ENCODE measurements at places on chromosomes 4 and X.

- peak; percentile 45 for DNase-seq
These were observed 20.5 kb downstream of the RWDD4 start for GRCh38 chr4:183638436-183638835.

- peak; percentile 4 for DNase-seq
These were observed 33.7 kb downstream of the AMMECR1 start for GRCh38 chrX:110284159-110284558.

DNA sequence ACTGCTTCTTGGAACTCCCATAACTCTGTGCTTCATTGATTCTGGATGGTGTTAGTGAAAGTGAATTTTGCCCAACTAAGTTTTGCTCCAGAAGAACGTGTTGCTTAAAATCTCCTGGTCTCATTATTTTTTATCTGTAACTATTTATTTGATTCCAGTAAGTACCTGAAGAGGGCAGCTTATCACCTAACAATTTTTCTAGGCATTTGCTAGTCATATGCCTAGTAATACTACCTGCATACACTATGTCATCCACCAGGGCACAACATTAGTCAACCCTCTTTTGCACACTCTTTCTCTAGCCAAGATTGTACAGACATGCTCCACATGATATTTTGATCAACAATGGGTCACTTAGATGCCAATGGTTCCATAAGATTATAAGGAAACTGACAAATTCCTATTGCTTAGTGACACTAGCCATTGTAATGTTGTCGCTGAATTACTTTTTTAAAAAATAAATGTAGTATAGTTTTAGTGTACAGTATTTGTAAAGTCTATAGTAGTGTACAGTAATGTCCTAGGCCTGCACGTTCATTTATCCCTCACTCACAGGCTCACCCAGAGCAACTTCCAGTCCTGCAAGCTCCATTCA lies 499.9 kb upstream of the AADAT start:
- no peak for DNase-seq

DNA sequence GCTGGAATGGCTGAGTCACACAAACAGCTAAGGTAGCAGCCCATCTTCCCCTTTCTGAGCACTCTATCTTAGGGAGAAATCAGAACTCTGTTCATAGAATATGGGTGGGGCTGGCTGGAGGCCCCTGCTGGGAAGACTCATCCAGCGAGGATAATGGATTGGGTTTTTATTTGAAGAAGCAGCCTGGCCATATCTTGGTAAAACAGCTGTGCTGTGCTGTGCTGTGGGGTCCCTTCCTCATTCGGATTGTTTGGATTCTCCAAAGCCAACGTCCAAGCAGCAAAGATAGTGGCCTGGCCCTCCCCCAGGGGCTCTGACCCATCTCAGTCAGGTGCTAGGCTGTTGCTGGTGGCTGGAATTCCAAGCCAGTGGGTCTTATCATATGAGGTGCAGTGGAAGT lies 63.8 kb downstream of the ZNF718 start:
- DNase-seq, result no peak

GRCh38 chr4:94395562-94395961 lies 52.9 kb upstream of the HPGDS start:
- no peak for DNase-seq

DNA sequence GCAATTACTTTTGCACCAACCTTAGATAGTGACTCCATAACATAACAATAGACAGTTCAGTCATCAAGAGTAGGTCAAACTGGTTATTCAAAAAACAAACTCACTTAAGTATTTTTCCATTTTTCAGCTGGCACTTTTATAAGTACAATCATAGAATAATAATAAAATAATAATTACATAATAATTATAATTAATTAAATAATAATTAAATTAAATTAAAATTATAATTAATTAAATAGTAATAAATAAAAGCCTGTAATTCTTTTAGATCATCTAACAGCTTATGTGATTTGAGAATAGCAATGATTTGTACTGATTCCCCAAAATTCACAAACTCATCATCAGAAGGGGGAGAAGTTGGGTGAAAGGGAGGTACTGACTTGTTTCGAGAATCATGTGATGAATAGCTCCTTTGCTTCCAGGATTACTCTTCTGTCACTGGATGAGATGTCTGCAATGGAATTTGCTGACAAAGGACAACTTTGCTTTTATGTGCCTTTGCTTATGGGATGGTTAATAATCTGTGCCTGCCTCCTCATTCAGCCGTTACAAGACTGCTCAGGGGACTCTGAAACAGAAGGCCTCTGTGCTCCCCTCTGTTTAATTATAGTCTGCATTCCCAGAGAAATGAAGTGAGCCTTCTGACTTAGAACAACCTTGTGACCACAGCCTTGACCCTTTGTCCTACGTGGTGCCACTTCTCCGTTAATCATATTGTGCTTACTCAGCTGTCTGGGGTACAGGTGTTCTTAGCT lies 104.8 kb upstream of the ENPEP start:
- DNase-seq, result no peak

DNA sequence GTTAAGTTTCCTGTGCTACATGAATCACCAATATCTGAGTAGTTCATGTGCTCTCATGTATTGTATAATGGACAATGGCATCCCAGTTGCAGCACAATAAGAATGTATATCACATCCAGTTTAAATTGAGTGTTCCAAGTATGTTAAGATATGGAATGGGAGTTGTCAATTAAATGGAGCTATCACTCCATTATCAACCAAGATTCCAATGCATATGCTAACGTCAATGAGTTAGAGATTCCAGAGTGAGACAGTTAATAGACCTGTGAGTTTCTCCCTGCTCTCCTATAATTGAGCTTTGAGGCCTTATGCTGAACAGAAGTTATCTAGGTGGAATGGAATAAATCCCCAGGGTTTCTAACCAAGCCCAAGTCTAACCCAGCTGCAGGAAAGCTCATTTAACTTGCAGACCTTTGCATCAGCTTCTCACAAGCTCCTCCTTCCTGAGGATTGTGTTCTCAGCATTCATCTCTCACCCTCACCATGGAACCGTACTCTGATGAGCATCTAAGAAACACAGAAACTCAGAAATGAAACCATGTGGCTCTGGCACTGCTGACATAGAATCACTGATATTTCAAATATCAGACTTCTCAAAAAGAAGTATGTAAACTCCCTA lies 84.8 kb downstream of the TIGD2 start:
- DNase-seq, result no peak

GRCh38 chr4:162878096-162878495 lies 288.6 kb downstream of the NAF1 start:
- no peak for DNase-seq

DNA sequence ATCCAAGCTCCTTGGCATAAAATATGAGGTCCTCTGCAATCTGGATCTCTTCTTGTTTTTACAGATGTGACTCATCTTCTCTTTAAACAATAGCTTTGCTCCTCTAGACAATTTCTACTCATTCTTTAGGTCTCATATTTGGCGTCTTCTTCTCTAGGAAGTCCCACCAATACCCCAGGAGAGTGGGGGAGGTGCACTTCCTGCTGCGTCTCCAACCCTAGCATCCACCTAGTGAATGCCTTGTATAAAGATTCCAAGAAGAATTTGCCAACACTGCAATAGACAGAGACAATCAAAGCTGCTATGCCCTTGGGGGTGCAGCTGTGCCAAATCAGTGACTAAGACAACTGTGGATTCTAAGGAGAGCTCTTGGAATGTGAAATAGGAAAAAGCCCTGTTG lies 45.7 kb upstream of the SLC10A7 start:
- no peak for DNase-seq

DNA sequence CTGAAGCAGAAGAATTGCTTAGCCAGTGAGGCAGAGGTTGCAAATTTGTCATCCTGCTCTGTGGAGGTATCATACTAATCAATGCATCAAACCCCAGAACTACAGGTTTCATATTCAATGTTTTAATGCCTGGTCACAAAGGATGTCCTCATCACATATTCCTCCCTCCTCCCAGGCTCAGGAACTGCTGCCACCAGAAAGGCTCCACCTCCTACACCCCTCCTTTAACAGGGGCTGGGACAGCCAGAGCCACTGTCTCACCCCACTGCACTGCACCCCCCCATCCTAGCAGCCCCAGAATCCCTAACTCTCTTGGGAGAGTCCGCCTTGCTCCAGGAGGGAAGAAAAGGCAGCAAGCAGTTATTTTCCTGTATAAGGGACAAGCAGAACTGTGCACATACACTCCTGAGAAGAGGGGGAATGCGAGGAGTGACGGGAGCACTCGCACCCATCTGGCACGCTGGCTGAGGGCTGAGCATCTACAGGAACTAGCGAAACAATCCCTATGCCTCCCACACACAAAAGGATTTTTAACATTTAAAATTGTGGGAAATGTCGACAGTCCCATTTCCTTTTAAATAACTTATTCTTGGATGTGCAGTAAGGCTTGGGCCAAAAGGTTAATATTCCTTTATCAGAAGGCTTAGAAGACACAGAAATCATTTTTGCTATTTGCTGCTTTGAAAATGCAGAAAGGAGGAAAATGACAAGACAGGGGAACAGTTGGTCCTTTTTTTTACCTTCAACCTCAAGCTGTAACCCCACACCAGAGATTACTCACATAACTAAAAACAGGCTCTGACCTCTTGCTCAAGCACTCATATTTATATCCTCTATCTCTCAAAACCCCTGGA lies 27.8 kb downstream of the CD99L2 start:
- no peak for DNase-seq

GRCh38 chr4:188428935-188429334 lies 289.7 kb downstream of the TRIML1 start:
- no peak for DNase-seq

DNA sequence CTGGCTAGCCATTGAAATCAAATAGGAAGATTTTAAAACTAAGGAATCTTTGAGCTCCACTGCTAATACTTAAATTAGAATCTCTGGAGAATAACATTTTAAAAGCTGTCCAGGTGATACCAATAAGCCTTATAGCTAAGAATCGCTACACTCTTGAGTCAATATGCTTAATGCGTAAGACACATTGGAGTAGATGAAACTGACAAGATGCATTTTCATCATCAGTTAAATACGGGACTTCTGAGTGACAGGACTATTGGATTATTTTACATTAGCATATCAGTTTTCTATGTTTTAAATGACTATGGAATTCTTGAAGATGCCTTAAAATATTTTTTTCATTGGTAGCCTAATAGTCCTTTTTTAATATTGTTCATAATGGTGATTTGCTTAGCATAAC lies 80.2 kb downstream of the ATOH1 start:
- DNase-seq, result no peak

GRCh38 chrX:103153661-103154060 lies 60.7 kb upstream of the NXF3 start:
- no peak for DNase-seq

DNA sequence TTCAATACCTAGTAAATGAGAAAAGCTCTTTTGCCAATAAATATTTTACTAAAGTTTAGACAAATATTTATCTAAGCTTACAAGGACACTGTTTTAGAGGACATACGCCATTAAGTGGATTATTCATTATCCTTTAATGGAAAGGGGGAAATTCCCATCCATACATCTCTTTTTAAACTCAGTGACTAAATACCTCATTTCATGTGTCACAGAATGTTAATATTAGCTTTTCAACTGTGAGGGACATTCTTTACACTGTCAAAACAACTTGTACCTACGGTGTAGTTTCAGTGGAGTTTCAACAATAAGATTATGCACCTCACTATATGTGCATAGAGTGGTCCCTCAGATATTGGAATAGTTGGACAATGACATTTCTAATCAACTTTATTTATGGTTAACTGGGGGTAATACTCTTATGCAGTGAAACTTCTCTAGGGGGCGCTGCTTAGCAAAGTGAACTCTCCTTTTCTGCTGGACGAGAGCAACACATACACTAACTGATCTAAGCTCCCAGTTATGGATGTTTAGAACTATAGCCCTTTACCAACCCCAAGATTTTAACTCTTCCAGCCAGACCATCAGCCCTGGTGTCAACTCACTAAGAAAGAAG lies 9.7 kb downstream of the HS6ST2 start:
- DNase-seq, result no peak

- no peak for DNase-seq
These were observed 614.4 kb downstream of the RPA4 start for GRCh38 chrX:97498093-97498492.

- DNase-seq, result peak; percentile 17
These were observed 71.4 kb upstream of the ETNPPL start for GRCh38 chr4:108834166-108834834.

- DNase-seq, result no peak
These were observed 500 bp downstream of the CDX4 start for GRCh38 chrX:73447311-73447794.

DNA sequence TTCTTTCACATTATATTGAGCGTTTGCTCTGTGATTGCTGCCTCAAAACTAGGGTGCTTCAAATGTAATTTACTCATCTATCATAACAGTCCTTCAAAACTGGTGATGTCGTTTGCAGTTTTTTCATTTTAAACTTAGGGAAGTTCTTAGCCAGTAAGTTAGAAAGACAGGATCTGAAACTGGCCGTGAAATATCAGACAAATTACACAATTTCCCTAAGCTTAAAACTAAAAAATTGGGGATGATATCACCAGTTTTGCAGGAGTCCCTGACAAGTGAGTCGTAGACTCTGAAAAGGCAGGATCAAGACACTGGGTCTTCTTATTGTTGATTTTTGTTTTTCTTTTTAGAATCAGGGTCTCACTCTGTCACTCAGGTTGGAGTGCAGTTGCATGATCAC lies 44.8 kb downstream of the MOB1B start:
- DNase-seq, result no peak

- no peak for DNase-seq
These were observed 706.3 kb upstream of the TENM3 start for GRCh38 chr4:181536811-181537434.

DNA sequence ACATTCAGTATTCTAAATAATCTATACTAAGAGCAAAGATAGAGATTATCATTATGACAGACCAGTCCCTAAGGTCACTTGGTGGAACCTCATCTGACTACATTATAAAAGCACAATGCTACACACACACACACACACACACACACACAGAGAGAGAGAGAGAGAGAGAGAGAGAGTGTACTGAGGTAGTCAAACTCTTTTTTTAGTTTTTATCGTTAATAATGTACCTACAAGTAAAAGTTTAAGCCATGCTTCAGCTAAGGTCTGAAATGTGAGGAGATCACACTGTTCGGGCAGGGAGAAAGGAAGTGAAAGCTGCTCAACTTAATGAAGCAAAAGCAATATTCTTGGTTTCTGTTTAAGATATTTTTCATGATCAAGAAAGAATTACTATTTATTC lies 75.8 kb upstream of the CCDC160 start:
- no peak for DNase-seq

GRCh38 chr4:153705743-153706468 lies 21.8 kb downstream of the TLR2 start:
- no peak for DNase-seq

DNA sequence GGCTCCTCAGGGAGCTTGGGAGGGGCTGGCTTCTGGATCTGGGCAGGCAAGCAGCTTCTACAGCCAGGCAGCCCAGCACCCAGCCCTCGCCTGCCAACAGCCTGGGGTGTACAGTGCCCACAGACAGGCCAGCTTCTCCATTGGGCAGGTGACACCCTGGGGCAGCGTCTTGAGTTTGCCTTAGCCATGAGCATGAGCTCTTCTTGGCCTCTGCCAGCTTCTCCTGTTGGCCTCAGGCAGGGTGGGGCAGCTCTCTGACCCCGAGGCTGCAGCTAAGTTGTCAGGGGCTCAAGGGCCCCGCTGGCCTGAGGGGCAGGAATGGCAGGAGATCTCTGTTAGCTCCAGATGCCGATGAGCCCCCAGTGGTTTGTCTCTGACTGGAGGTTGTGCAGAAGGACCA lies 7.8 kb upstream of the CNGA2 start:
- no peak for DNase-seq

GRCh38 chr4:134702374-134702773 lies 500.8 kb upstream of the PABPC4L start:
- no peak for DNase-seq

- no peak for DNase-seq
These were observed 1.3 kb upstream of the ADH7 start for GRCh38 chr4:99436462-99436861.

- DNase-seq, result no peak
These were observed 54.8 kb downstream of the BMP3 start for GRCh38 chr4:81085291-81085690.

Measured in amniotic stem cell (primary cell).